ENCODE measurements at places on chromosomes 11 and 22.
A peak's percentile ranks its signal among the peaks of the same experiment; 100 is the strongest.

DNA sequence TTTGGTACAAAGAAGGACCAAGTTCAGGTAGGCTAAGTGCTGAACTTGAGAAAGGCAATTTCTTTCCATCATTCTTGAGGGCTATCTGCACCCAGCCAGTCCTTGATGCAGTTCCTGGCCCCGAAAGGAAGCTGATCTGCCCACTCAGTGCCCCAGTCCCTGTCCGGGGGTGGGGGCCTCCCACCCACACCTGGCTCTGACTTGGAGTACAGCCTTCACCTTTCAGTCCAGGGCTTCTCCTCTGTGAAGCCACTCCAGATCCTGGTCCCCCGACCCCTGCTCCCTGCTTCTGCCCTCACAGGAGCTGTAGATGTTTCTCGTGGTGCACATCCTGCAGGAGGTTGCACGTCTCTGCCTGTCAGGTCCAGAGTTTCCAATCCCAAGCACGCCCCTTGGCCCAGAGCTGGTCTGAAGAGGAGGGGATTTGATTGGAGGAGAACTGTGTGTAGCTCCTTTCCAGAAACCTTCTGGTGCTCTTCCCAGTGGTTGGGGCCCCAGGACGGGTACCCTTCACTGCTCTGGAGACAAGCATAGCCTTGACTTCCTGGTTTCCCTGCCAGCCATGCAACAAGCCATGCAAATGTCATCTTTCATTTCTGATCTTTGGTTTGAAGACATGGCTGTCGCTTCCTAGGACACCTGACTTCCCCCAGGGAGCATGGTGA is 75.3 kb downstream of the BCR start:
- peak overlapping the region; percentile 22 for H3K4me3 ChIP-seq
- peak overlapping the region; percentile 68 for H3K27ac ChIP-seq
- peak; percentile 65 for DNase-seq
- H3K36me3 ChIP-seq, result no peaks in the 10 kb centered on the region
- no peaks in the 10 kb centered on the region for H3K27me3 ChIP-seq
- H3K4me1 ChIP-seq, result peaks cover 66% of the 10 kb centered on the region

DNA sequence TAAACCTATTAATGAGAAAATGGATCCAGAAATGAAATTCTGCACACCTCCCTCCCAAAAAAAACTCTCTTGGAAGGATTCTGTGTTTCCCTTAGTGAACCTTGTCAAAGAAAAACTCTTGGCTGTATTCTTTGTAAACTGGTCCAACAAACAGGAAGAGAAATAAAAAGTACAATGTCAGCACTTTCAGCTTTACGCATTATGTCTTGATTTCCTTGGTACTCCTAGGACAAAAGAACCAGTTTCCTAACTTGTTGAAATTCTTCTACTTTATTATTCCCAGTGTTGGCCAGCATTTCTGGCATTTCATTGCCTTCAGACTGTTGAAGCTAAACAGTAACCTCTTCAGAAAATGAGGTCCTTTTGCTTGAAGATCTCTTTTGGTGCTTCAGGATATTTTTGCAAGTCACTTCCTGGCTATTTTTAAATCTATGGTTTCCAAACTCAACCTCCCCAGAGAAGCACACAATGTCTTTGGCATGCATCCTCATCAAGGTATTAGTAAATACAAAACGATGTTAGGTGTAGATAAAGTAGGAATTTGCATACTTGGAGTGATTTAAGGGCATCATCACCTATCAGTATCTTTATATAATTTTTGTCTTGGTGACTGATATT is 342.7 kb downstream of the AASDHPPT start:
- H3K36me3 ChIP-seq, result no peaks in the 10 kb centered on the region
- no peak for DNase-seq
- no peak overlapping the region for H3K4me3 ChIP-seq
- H3K4me1 ChIP-seq, result no peaks in the 10 kb centered on the region
- H3K27me3 ChIP-seq, result no peaks in the 10 kb centered on the region

GRCh38 chr11:33725496-33725895 is 10.7 kb downstream of the CD59 start:
- no peaks in the 10 kb centered on the region for H3K27me3 ChIP-seq
- H3K4me3 ChIP-seq, result no peak overlapping the region
- DNase-seq, result no peak
- no peak overlapping the region for H3K27ac ChIP-seq

DNA sequence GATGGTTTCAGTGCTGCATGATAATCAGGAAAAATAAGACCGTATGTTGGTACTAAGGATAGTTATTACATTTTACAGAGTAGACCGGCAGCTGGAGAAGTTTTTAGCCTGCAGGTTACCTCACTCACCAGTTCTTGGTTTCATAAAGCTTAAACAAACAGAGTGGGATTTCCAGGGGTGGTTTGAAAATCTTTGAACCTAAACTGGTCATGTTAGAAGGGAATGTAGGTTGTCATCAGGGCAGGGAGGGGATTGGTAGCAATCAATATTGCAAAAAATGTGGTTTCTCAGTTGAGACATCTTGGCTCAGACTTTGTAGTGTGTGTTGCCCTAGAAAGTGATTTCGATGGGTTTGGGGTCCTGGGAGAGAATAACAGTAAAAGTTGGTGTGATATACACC is 17.5 kb downstream of the EXT2 start:
- DNase-seq, result no peak
- H3K27me3 ChIP-seq, result no peaks in the 10 kb centered on the region
- H3K36me3 ChIP-seq, result peaks cover 26% of the 10 kb centered on the region
- H3K4me1 ChIP-seq, result peaks cover 3% of the 10 kb centered on the region

DNA sequence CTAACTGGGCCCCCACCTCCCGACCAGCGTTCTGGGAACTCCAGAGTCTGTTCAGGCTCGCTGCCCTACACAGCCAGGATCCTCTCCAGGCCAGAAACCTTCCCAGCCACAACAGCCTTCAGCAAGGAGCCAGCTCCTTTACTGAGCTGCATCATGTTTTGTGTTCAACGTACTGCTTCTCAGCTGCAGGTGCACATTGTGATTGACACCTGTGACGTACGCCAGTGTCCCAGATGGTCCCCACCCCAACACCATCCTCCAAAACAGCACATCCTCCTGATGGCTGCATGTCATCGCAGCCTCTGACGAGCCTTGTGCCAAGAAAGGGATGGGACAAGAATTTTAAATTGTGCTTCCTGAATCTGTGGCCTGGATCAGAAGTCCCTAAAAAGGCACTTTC is 117.5 kb downstream of the SPATA19 start:
- H3K27ac ChIP-seq, result no peak overlapping the region
- no peak for DNase-seq
- H3K4me3 ChIP-seq, result no peak overlapping the region

GRCh38 chr11:27673979-27674663 is 26.1 kb downstream of the BDNF start:
- DNase-seq, result no peak
- no peak overlapping the region for H3K27ac ChIP-seq
- no peaks in the 10 kb centered on the region for H3K4me1 ChIP-seq
- no peaks in the 10 kb centered on the region for H3K27me3 ChIP-seq
